ENCODE measurements at places on chromosomes 2 and 18. TPM values are rescaled to one million over a fixed set of nuclear protein-coding genes. Genes with fewer than 3 reads are reported as not detected.

- DNase-seq: no peak
Measured at GRCh38 chr18:37188016-37188791, 359.3 kb downstream of the KIAA1328 start.

DNA sequence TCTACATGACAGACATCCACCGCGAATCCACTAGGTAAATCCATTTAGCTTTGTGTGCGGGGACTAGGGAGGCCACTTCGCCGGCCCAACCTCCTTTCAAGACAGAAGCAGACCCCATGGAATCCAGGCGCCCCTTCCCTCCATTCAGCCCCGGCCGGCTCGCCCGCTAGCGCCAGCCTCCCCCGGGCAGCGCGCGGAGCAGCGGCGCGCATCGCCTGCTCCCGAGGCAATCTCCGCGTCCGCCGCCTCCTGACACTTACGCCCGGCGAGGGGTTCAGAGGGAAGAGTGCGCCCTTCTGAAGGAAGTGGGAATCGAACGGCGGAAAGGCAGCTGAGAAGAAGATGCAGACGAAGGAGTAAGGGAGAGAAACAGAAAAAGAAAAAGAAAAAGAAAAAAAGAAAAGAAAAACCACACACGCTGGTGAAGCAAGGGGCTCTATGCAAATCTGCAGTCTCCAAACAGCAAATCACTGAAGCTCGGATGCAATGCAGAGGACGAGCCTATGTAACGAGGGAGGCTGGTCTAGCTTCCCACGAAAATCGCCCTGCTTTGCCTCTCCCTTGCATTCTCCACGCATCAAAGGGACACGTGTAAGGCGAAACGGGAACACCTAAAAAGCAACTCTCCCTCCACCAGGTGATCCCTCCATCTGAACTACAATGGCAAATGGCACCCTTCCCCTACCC is 684.4 kb downstream of the NRXN1 start:
- DNase-seq: no peak

DNA sequence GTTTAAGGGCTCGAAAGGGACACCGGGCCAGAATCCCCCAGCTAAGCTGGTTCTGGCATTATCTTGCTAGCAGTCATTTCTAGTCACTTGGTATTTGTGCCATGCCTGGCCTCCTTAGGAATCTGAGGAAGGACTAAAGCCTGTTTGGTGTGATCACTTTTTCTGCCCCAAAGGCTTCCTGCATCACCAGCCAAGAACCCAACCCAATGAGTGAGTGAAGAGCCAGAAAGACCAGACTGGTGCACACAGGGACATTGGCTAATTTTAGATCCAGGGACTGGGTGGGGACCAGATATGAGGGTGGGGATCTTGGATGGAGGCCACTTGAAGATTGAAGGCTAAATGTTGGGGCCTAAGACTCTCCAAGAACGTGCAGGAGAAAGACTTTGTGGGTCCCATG is 411.9 kb upstream of the TNP1 start:
- DNase-seq: no peak

GRCh38 chr2:224816816-224817215 is 100.7 kb upstream of the CCDC195 start:
- no peak for DNase-seq

DNA sequence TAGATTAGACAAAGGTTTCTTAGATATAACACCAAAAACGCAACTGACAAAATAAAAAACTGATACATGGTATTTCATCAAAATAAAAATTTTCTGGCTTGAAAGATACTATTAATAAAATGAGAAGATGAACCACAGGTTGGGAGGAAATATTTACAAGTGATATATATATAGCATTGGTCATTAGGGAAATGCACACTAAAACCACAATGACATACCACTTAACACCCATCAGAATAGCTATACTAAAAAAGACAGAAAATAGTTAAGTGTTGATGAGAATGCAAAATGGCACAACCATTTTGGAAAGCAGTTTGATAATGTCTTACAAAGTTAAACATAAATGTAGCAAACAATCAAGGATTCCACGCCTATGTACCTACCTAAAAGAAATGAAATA is 83.9 kb downstream of the SLC66A3 start:
- DNase-seq: no peak

- no peak for DNase-seq
Measured at GRCh38 chr2:110969696-110970095, 151.0 kb upstream of the BCL2L11 start.

GRCh38 chr18:5584746-5585417 is 41.1 kb upstream of the EPB41L3 start:
- DNase-seq: no peak

- DNase-seq: no peak
Measured at GRCh38 chr2:142222715-142223114, 91.9 kb upstream of the LRP1B start.

DNA sequence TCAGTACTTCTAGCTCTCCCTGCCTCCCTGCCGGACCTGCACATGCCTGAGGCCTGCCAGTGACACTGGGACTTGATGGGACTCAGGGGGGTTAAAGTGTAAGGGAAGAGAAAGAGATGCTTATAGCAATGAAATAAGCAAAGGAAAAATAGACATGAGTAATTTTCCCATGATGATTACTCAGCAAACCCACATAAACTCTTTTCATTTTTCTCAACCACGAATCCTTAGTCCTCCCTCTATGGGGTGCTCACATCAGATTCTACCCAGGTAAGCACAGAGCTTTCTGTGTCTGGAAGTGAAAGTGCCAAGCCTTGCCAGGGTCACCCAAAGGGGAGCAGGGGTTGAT is 44.8 kb upstream of the ANKRD62 start:
- no peak for DNase-seq

- no peak for DNase-seq
Measured at GRCh38 chr2:134141598-134142340, 112.1 kb upstream of the MGAT5 start.

GRCh38 chr2:201111096-201111495 is 4.9 kb upstream of the CFLAR start:
- no peak for DNase-seq

DNA sequence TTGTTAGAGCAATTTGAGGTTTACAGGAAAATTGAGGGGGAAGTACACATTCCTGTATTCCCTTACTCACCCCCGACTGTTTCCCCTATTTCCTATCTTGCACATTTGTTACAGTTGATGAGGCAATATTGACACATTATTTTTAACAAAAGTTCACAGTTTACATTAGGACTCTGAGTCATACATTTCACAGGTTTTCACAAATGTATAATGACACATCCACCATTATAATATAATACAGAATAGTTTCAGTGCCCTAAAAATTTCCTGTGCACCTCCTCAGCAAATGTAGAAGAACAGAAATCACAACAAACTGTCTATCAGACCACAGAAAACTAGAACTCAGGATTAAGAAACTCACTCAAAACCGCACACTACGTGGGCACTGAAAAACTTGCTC is 160.6 kb upstream of the RMP24 start:
- no peak for DNase-seq

- no peak for DNase-seq
Measured at GRCh38 chr2:101778102-101778501, 80.6 kb downstream of the MAP4K4 start.

DNA sequence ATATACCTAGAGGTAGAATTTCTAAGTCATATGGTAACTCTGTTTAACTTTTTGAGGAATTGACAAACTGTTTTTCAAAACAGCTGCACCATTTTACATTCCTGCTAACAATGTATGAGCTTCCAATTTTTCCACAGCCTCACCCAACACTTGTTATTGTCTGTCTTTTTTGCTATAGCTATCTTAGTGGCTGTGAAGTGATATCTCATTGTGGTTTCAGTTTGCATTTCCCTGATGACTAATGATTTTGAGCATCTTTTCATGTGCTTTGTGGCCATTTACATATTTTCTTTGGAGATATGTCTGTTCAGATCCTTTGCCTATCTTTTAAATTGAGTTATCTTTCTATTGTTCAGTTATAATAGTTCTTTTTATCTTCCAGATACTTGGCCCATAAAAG is 273.8 kb downstream of the AGPS start:
- no peak for DNase-seq

DNA sequence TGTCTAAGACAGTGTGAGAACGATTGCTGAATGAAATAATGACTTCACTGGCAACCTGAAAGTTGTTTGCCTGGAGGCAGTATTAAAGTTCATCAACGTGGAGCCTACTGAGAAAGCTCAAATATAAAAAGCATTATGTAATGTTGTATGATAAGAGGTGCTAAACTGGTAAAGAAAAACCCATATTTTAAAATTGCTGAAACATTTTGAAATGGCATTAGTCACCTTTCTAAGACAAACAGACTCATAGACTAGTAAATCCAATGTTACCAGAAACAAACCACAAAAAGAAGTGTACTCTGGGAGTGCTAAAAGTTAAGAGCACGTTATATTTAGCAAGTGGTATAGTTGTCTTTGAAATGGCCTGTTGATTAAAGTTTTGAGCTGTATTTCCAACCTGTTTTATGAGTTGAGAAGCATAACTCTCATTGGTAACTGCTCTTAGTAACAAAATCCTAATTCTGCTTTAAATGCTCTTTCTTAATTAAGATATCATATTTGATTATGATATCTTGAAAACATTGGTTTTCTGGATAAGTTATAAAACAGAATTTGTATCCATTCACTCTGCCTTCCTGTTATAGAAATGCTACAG is 62.7 kb downstream of the CYP1B1 start:
- DNase-seq: no peak

- DNase-seq: no peak
Measured at GRCh38 chr2:64328415-64328722, 125.6 kb upstream of the LGALSL start.

DNA sequence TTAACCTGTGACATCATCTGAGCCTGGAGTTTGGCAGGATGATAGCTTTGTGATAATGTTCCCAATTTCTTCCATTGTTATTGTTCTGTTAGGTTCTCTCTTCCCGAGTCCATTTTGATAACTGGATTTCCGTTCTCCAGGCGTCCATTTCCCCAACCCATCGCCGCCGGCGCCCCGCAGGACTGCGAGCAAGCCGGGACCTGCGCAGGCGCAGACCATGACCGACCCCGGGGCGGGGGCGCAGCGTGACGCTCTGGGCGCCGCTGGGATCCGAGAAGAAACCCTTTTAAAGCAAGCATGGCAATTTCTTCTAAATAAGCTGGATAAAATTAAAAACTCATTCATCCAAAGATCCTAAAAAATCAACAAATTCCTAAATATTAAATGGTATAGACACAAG is at the start of gene SLC25A52:
TSS of gene SLC25A52 (minus strand) at position 186 of the 400 bp plus-strand sequence. CDS start 219 bp downstream, outside the sequence.
- no peak for DNase-seq

DNA sequence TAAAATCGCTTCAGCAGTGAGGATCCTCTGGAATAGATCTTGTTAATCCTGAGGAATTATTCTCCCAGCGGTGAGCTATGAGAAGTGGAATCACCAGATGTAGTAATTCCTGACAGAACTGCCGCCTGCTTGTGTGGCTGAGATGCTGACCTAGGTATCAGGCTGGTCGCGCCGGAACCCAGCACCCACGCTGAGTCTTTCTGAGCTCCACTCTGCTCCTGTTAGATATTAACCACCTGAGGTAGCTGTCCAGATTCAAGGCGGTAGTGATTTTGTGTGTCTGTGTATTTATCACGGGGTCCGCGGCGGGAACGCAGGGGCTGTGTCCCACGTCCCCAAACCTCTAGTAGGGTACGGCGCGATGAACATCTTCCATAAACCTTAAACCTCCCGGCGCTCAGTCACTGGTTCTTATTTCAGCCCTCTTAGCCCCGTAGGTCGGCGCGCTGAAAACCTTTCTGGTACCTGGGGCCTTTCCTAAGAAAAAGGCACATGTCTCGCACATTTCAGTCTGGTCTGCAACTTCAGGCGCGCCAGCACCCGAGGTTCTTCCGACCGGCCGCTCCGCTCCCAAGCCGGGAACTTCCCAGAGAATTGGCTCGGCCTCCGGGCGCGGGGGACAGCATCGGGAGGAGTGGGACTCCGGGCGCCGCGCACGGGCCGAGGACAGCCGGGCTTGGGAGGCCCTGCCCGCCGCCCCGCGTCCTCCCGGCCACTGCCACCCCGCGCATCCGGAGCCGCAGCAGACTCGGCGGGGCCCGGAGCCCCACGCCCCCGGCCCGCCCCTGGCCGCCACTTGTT is 542 bp upstream of the CNNM3 start:
- no peak for DNase-seq

- peak; percentile 60 for DNase-seq
Measured at GRCh38 chr18:12659904-12660605, 2.1 kb upstream of the SPIRE1 start.

DNA sequence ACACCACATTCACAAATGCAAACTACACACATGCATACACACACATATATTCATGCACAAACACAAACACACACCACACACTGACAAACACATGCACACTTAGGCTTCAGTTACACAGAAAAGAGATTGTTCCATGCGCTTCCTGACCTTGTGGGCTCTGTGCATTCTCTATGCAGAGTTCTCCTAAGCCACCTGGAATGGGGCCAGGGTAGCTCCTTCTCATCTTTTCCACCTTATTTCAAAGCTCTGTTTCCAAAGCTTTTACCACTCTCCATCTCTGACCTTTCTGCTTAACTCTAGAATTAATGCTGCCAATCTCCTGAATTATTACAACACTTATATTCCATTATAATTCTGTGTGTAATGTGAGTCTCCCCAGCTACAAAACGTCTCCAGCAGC is 522.3 kb upstream of the MYT1L start:
- DNase-seq: no peak

- DNase-seq: no peak
Measured at GRCh38 chr18:75140296-75140695, 68.6 kb downstream of the PTGR3 start.

DNA sequence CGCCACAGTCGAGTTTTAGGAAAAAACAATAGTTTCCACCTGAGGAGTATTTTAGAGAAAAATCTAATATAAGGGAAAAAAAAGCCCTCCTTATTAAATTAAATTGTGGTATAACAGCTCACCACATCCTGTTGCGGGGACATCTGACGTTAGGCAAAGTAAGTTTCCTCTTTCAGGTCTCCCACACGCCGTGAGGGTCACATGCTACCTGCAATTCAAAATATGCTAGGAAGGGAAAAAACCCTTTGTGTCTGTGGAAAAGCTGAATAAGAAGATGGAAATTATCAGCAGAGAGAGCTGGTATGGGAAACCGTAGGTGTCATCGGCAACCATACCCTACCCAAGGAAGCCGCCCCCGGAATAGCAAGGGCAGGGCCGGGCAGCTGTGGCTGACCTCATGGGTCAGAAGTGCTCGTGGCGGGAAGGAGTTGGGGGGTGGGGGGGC is 128.0 kb downstream of the NFATC1 start:
- no peak for DNase-seq

The ACMSD gene
- 32.6 TPM for polyA plus RNA-seq

The TUBA4B gene
- polyA plus RNA-seq: 0.79 TPM

The SP140 gene
- polyA plus RNA-seq: 1.6 TPM

The PAIP2B gene
- 22.5 TPM for polyA plus RNA-seq

The SLC9A2 gene
- 4.6 TPM for polyA plus RNA-seq

The GPR45 gene
- polyA plus RNA-seq: not detected

The SH3RF3 gene
- 4.2 TPM for polyA plus RNA-seq

Data from renal cortex interstitium (tissue), 15 donors.